ENCODE measurements at places on chromosomes 16 and 17. TPM values are rescaled to one million over a fixed set of nuclear protein-coding genes. Genes with fewer than 3 reads are reported as not detected.

The GPR142 gene
- polyA plus RNA-seq: 0.10 TPM

The KRTAP4-6 gene
- polyA plus RNA-seq: not detected

The RAB37 gene
- 76.0 TPM for polyA plus RNA-seq

The GLTPD2 gene
- 0.39 TPM for polyA plus RNA-seq

The HCRT gene
- polyA plus RNA-seq: not detected

The NLRC5 gene
- 80.0 TPM for polyA plus RNA-seq

The HEXD gene
- 12.1 TPM for polyA plus RNA-seq

The SCIMP gene
- 0.72 TPM for polyA plus RNA-seq

The KRT39 gene
- polyA plus RNA-seq: not detected

The PPL gene
- not detected for polyA plus RNA-seq

The HNF1B gene
- not detected for polyA plus RNA-seq

The TUBB3 gene
- not detected for polyA plus RNA-seq

The C16orf46 gene
- 0.14 TPM for polyA plus RNA-seq

The FOXN1 gene
- polyA plus RNA-seq: not detected

The SNX20 gene
- 34.4 TPM for polyA plus RNA-seq

The CA5A gene
- not detected for polyA plus RNA-seq

The TBC1D3K gene
- polyA plus RNA-seq: not detected

The NKIRAS2 gene
- 30.2 TPM for polyA plus RNA-seq

The KRTAP16-1 gene
- not detected for polyA plus RNA-seq

The EIF3CL gene
- 29.7 TPM for polyA plus RNA-seq

The PIK3R5 gene
- polyA plus RNA-seq: 20.0 TPM

The GSE1 gene
- 2.0 TPM for polyA plus RNA-seq

The ZNF207 gene
- polyA plus RNA-seq: 120 TPM

The DOC2B gene
- polyA plus RNA-seq: not detected

The CACNG5 gene
- polyA plus RNA-seq: not detected

The WWP2 gene
- 39.5 TPM for polyA plus RNA-seq

The TBC1D3G gene
- polyA plus RNA-seq: not detected

The CCNF gene
- 0.59 TPM for polyA plus RNA-seq

The TSPOAP1 gene
- 0.43 TPM for polyA plus RNA-seq

The SDR42E2 gene
- 0.29 TPM for polyA plus RNA-seq

The TBC1D3I gene
- not detected for polyA plus RNA-seq

The LGALS9 gene
- polyA plus RNA-seq: 4.5 TPM

Data from naive thymus-derived CD8-positive, alpha-beta T cell (primary cell).